ENCODE measurements at places on chromosomes 2 and 18. TPM values are rescaled to one million over a fixed set of nuclear protein-coding genes. Genes with fewer than 3 reads are reported as not detected.

Gene SCYGR1
- total RNA-seq, result not detected

Gene PTPN4
- 40.6 TPM for total RNA-seq

Gene CHRNG
- total RNA-seq, result 1.6 TPM

Gene ANKRD62
- total RNA-seq, result not detected

Gene KYNU
- total RNA-seq, result 3.2 TPM

Gene CYBRD1
- total RNA-seq, result 184 TPM

Gene FLACC1
- 2.9 TPM for total RNA-seq

Gene SFT2D3
- total RNA-seq, result 5.6 TPM

Gene CHMP1B
- 44.3 TPM for total RNA-seq

Gene FOXI3
- 3.7 TPM for total RNA-seq

Gene SCYGR4
- total RNA-seq, result 0.89 TPM

Gene SLC8A1
- total RNA-seq, result 35.5 TPM

Gene SLC38A11
- total RNA-seq, result 0.69 TPM

Gene LAMA3
- 60.6 TPM for total RNA-seq

Gene CPLX4
- total RNA-seq, result not detected

Gene SLC5A6
- 23.0 TPM for total RNA-seq

Gene ALPP
- total RNA-seq, result not detected

Gene POMC
- total RNA-seq, result 3.6 TPM

Gene RAD51AP2
- 0.20 TPM for total RNA-seq

Gene SYT4
- total RNA-seq, result 0.39 TPM

Gene ROCK2
- 58.0 TPM for total RNA-seq

Gene PXDN
- total RNA-seq, result 109 TPM
